ENCODE measurements at places on chromosomes 11 and 22.

DNA sequence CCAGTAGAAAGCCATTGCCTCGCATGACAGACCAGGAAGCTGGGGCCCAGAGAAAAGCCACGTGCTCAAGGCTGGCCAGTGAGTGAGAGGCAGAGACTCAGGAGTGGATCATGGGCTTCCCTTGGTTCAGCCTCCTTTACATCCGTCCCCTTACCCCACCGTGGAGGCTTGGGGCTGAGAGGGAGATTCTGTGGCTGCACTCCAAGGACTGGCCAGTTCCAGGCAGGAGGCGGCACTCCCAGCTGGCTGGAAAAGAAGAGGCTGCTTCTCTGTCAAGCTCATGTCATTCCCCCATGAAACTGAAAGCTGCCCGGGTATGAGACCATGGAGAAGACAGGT, 6.6 kb upstream of the ASCL2 start:
- no peak for DNase-seq

DNA sequence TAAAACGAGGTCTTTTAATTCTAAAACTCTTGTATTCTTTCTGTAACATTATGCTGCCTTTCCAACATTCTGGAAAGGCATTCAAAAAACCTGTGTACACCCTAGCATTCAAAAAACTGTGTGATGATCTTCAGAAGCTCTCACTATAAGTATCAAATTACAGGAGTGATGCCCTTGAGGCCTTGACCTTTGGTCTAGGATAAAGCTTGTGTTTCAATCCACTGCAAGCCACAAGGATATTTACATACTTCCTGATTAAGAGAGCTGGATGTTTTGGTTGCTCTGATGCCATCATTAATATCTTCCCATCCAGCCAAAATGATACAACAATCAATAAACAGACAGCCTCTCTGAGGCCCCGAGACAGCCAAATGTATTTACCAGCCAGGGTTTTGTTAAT, 11.9 kb downstream of the CLPB start:
- DNase-seq: no peak

DNA sequence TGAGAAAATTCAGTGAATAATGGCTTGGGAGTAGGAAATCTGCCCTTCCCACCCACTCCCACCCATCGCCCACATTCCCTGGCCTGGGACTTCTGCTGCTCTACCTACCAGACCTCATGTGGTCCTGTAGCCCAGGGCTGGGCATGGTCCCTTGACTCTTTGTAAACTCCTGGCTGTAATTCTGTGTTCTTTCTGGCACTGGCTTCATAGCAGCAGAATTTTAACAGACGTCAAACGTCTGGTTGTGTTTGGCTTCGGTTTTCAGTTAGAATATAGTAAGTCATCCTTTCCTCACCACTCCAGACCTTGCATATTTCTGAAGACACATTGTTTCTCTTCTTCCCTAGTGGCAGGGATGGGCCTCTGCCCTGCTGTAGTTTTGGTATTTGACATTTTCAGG, 210.6 kb downstream of the CSNK2A3 start:
- no peak for DNase-seq

- no peak for DNase-seq
Observed at GRCh38 chr22:45341498-45341897, 31.8 kb downstream of the FAM118A start.

- no peak for DNase-seq
Observed at GRCh38 chr22:41482319-41482935, 13.5 kb downstream of the ACO2 start.

GRCh38 chr11:14668731-14669301, 25.2 kb downstream of the PDE3B start:
- DNase-seq: no peak

All from stimulated activated CD8-positive, alpha-beta memory T cell treated with anti-CD3 and anti-CD28 coated beads, Interleukin-2, amount 100 ng/mL, for 1 hour (primary cell).